ENCODE measurements at places on chromosomes 7 and 10. TPM values are rescaled to one million over a fixed set of nuclear protein-coding genes. Genes with fewer than 3 reads are reported as not detected.

- H3K27me3 ChIP-seq: no peaks in the 10 kb centered on the region
- H3K4me1 ChIP-seq: no peaks in the 10 kb centered on the region
- H3K36me3 ChIP-seq: no peaks in the 10 kb centered on the region
- no peak overlapping the region for H3K27ac ChIP-seq
- no peak for DNase-seq
- H3K4me3 ChIP-seq: no peak overlapping the region
Observed at GRCh38 chr10:72976886-72977285, 22.3 kb upstream of the PLA2G12B start.

GRCh38 chr10:101986624-101986971 lies 69.4 kb downstream of the ARMH3 start:
- no peaks in the 10 kb centered on the region for H3K27me3 ChIP-seq
- no peaks in the 10 kb centered on the region for H3K4me1 ChIP-seq
- DNase-seq: no peak
- no peak overlapping the region for H3K4me3 ChIP-seq
- peaks cover 4% of the 10 kb centered on the region for H3K36me3 ChIP-seq
- no peak overlapping the region for H3K27ac ChIP-seq

GRCh38 chr7:55565681-55566080 lies 6.6 kb downstream of the VOPP1 start:
- no peak overlapping the region for H3K4me3 ChIP-seq
- H3K36me3 ChIP-seq: no peaks in the 10 kb centered on the region
- H3K4me1 ChIP-seq: peaks cover 36% of the 10 kb centered on the region
- no peak overlapping the region for H3K27ac ChIP-seq
- DNase-seq: no peak

DNA sequence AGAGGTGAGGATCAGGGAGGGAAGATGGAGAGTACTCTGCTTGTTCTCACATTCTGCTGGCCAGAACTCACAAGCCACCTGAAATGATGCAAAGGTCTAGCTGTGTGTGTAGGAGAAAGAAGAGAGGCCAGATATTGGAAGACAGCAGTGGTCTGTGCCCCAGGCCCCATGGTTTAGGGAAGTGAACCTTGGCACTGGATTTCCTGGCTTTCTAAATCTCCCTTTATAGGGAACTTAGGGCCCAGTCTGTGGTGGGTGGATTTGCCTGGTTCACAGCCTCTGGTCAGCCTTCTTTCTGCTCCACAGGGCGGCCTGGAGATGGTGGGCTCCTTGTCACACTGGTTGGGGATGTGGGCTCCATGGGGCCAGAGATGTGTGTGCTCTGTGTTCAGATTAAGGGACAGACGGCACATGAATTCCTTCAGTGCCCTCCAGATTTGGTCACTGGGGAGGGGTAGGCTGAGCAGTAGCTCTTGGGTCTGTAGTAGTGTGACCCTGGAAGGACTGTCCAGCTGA lies 9.5 kb upstream of the SH2D4B start:
- no peak overlapping the region for H3K4me3 ChIP-seq
- no peak for DNase-seq
- no peak overlapping the region for H3K27ac ChIP-seq
- H3K36me3 ChIP-seq: no peaks in the 10 kb centered on the region
- H3K4me1 ChIP-seq: peaks cover 5% of the 10 kb centered on the region
- no peaks in the 10 kb centered on the region for H3K27me3 ChIP-seq

DNA sequence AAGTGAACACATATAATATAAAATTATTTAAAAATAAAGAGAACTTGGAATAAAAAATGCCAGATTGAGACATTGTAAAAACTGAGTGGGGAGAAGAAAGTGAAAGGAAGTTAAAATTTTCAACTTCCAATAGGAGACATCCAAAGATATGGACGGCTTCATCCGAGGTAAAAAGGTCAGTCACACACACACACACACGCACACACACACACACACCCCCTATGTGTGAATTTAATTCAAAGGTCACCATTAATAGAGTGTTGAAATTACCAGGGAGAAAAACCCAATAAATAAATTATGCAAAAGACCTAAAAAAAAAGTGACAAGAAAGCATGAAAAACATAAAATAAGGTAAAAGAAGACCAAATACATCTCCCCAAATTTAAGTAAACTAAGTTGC lies 131.0 kb upstream of the DNAJB12 start:
- H3K36me3 ChIP-seq: no peaks in the 10 kb centered on the region
- H3K27me3 ChIP-seq: no peaks in the 10 kb centered on the region
- H3K27ac ChIP-seq: no peak overlapping the region

GRCh38 chr7:55520426-55521140 lies 51.7 kb downstream of the VOPP1 start:
- H3K27me3 ChIP-seq: no peaks in the 10 kb centered on the region
- no peak overlapping the region for H3K4me3 ChIP-seq
- H3K27ac ChIP-seq: no peak overlapping the region

GRCh38 chr10:1134156-1134555 lies 78.0 kb downstream of the WDR37 start:
- H3K4me3 ChIP-seq: no peak overlapping the region
- no peak for DNase-seq
- H3K27ac ChIP-seq: no peak overlapping the region
- no peaks in the 10 kb centered on the region for H3K27me3 ChIP-seq
- no peaks in the 10 kb centered on the region for H3K36me3 ChIP-seq

- no peak overlapping the region for H3K27ac ChIP-seq
- no peaks in the 10 kb centered on the region for H3K27me3 ChIP-seq
- H3K4me3 ChIP-seq: no peak overlapping the region
- H3K36me3 ChIP-seq: no peaks in the 10 kb centered on the region
Observed at GRCh38 chr7:28036696-28037095, 143.9 kb downstream of the JAZF1 start.

GRCh38 chr7:106152313-106152665 lies 40.2 kb upstream of the SYPL1 start:
- H3K27me3 ChIP-seq: no peaks in the 10 kb centered on the region
- H3K27ac ChIP-seq: no peak overlapping the region
- DNase-seq: no peak
- H3K4me3 ChIP-seq: no peak overlapping the region
- no peaks in the 10 kb centered on the region for H3K4me1 ChIP-seq

DNA sequence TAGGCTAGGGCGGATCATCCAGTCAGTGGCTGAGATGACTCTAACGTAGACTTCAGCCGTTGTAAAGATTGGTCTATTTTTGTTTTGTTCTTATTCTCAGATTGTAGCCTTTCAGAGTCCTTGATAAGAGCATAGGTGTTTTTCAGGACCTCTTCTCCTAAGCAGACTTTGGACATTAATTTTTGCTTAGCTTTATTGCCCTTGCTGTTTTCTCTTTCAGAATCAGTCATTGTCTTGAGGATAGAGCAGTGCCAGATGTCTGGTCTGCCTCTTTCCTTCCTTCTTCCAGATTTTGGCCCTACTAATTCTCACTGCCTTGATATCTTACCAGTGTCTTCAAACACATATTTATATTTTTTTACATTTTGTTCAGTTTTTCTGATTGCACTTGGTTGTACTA lies 49.5 kb downstream of the C1GALT1 start:
- no peak overlapping the region for H3K4me3 ChIP-seq
- peaks cover 2% of the 10 kb centered on the region for H3K4me1 ChIP-seq
- no peak overlapping the region for H3K27ac ChIP-seq
- DNase-seq: no peak
- peaks cover 13% of the 10 kb centered on the region for H3K36me3 ChIP-seq

DNA sequence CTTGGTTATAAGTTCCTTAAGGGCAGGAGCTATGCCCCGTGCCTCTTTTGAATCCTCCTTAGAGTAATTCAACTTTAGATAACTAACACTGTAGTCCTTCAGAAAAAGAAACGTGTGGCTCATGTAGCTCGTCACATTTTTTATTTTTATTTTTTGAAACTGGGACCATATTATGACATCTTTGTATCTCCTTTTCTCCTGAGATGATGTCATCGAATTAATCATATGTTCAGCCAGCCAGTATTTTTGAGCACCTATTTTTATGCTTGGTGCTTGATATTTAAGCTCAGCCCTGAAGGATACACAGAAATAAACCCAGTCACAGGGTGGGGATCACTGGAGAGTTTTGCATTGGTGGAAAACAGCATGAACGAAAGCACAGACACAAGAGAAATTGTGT lies 22.6 kb upstream of the CELF2 start:
- no peak overlapping the region for H3K27ac ChIP-seq
- H3K4me3 ChIP-seq: no peak overlapping the region
- H3K27me3 ChIP-seq: no peaks in the 10 kb centered on the region
- H3K36me3 ChIP-seq: no peaks in the 10 kb centered on the region
- DNase-seq: no peak

- H3K27ac ChIP-seq: no peak overlapping the region
- H3K4me1 ChIP-seq: no peaks in the 10 kb centered on the region
- H3K27me3 ChIP-seq: no peaks in the 10 kb centered on the region
- H3K4me3 ChIP-seq: no peak overlapping the region
Observed at GRCh38 chr7:24356718-24357386, 72.9 kb downstream of the NPY start.

DNA sequence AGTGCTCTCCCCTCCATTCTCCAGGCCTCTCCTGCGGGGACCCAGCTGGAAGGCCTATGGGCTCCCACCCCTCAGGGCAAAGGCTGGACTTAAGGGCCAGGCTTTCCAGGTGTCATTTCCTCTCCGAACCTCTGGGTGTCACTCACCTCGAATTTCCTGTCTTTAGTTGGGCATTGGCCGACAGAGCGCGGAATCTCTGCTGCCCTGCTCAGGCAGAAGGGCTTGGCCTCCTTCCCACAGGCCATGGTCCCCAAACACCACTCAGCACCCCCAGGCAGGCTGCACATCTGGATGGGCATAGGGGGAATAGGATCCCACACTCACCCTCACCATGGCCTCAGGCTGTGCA lies 212.9 kb downstream of the CCSER2 start:
- peak overlapping the region; percentile 46 for H3K4me3 ChIP-seq
- H3K4me1 ChIP-seq: no peaks in the 10 kb centered on the region
- H3K27ac ChIP-seq: no peak overlapping the region
- peak; percentile 60 for DNase-seq
- H3K27me3 ChIP-seq: no peaks in the 10 kb centered on the region
- no peaks in the 10 kb centered on the region for H3K36me3 ChIP-seq

- no peak for DNase-seq
- H3K36me3 ChIP-seq: no peaks in the 10 kb centered on the region
- H3K27me3 ChIP-seq: no peaks in the 10 kb centered on the region
- no peak overlapping the region for H3K4me3 ChIP-seq
Observed at GRCh38 chr10:86753051-86753450, 3.4 kb upstream of the BMPR1A start.

GRCh38 chr7:104124893-104125477 lies 82.8 kb downstream of the ORC5 start:
- H3K36me3 ChIP-seq: no peaks in the 10 kb centered on the region
- no peak for DNase-seq
- no peaks in the 10 kb centered on the region for H3K27me3 ChIP-seq
- H3K4me3 ChIP-seq: no peak overlapping the region

GRCh38 chr7:88835147-88835728 lies 39.7 kb upstream of the TEX47 start:
- H3K27ac ChIP-seq: no peak overlapping the region
- no peaks in the 10 kb centered on the region for H3K4me1 ChIP-seq
- peak; percentile 49 for DNase-seq
- no peak overlapping the region for H3K4me3 ChIP-seq
- H3K27me3 ChIP-seq: no peaks in the 10 kb centered on the region
- H3K36me3 ChIP-seq: no peaks in the 10 kb centered on the region

- peaks cover 98% of the 10 kb centered on the region for H3K27me3 ChIP-seq
- DNase-seq: peak; percentile 32
- H3K27ac ChIP-seq: no peak overlapping the region
- H3K36me3 ChIP-seq: no peaks in the 10 kb centered on the region
- no peak overlapping the region for H3K4me3 ChIP-seq
Observed at GRCh38 chr10:114046087-114046458, 2.4 kb downstream of the ADRB1 start.

DNA sequence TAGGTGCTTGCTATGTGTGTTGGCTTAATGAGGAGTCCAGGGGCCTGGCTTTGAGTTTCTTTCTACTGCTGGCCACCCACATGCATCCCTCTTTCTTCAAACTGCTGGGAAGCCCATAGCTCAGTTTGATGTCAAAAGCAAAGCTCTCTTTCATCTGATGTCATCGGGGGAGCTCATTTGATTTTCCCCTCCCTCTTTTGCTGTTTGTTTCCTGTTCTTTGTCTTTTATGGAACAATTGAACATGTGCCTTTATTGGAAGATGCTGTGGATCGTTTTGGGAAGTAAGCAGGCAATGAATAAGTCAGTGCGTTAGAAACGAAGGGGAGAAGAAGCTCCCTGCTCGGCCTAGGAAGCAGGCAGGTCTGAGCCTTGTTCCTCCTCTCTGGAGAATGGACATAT lies 140.7 kb downstream of the GRK5 start:
- no peak overlapping the region for H3K27ac ChIP-seq
- no peaks in the 10 kb centered on the region for H3K27me3 ChIP-seq
- H3K4me1 ChIP-seq: peaks cover 10% of the 10 kb centered on the region

- H3K27me3 ChIP-seq: no peaks in the 10 kb centered on the region
- H3K27ac ChIP-seq: no peak overlapping the region
- peaks cover 15% of the 10 kb centered on the region for H3K4me1 ChIP-seq
- DNase-seq: no peak
- peak overlapping the region; percentile 82 for H3K4me3 ChIP-seq
Observed at GRCh38 chr7:2404714-2405119, 1.3 kb downstream of the CHST12 start.

GRCh38 chr10:104085801-104086400 lies at the start of gene COL17A1:
Gene COL17A1, minus strand, starts transcription at chr10:104085880. Its CDS starts 5,207 bp downstream, at chr10:104080673.
- H3K27me3 ChIP-seq: no peaks in the 10 kb centered on the region
- no peak within 1 kb of the TSS for H3K27ac ChIP-seq
- H3K36me3 ChIP-seq: no peaks in the 10 kb centered on the region
- H3K4me1 ChIP-seq: peaks cover 20% of the 10 kb centered on the region

DNA sequence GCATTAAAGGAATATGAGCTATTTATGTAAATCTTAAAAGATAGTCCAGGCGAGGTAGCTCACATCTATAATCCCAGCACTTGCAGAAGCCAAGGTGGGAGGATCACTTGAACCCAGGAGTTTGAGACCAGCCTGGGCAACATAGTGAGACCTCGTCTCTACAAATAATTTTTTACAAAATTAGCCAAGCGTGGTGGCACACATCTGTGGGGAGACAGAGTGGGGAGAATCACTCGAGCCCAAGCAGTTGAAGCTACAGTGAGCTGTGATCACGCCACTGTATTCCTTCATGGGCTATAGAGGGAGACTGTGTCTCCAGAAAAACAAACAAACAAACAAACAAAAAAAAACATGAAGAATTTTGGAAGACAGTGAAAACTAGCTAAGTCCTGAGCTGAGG lies 28.4 kb downstream of the HERC4 start:
- no peak overlapping the region for H3K4me3 ChIP-seq
- H3K27me3 ChIP-seq: no peaks in the 10 kb centered on the region
- H3K4me1 ChIP-seq: peaks cover 6% of the 10 kb centered on the region
- H3K27ac ChIP-seq: no peak overlapping the region

The DLX5 gene
- total RNA-seq: not detected

The GNGT1 gene
- 0.06 TPM for total RNA-seq

The DGKI gene
- 3.4 TPM for total RNA-seq

The PLXNA4 gene
- 0.49 TPM for total RNA-seq

The NRP1 gene
- total RNA-seq: 1.9 TPM

The SLC35G1 gene
- 14.6 TPM for total RNA-seq

The SORBS1 gene
- 10.1 TPM for total RNA-seq

The MYL7 gene
- total RNA-seq: not detected

The ACTL6B gene
- not detected for total RNA-seq

The THSD7A gene
- total RNA-seq: 0.22 TPM

The HMX2 gene
- total RNA-seq: 0.21 TPM

The C10orf62 gene
- total RNA-seq: not detected

The OR9A2 gene
- total RNA-seq: not detected

The ZP3 gene
- 1.7 TPM for total RNA-seq

The IFIT1B gene
- total RNA-seq: not detected

All from neural progenitor cell (in vitro differentiated cells).